Cardiac fibroblast (primary cell): ENCODE measurements at places on chromosomes 12 and 14.

GRCh38 chr14:74855945-74856344 is 20.0 kb downstream of the PROX2 start:
- no peak for DNase-seq

DNA sequence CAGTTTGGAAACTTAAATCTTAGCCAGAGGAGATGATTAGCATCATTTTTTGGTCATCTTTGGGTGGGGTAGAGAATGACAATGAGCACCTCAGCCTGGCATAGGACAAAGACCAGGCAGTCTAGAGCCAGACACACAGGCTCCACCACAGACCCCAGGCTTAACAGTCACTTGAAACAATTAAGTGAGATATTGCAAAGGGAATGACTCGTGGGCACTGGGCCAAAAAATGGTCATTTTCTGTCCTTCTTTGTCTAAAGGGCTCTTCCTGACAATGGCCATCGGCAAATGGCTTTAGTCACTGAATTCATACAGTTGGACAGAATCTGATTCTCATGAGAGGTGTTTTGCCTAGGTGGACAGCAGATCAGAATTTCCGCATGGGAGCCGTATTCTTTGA is 78.0 kb upstream of the DICER1 start:
- DNase-seq = no peak

GRCh38 chr12:65946821-65947220 is 122.5 kb downstream of the HMGA2 start:
- no peak for DNase-seq

DNA sequence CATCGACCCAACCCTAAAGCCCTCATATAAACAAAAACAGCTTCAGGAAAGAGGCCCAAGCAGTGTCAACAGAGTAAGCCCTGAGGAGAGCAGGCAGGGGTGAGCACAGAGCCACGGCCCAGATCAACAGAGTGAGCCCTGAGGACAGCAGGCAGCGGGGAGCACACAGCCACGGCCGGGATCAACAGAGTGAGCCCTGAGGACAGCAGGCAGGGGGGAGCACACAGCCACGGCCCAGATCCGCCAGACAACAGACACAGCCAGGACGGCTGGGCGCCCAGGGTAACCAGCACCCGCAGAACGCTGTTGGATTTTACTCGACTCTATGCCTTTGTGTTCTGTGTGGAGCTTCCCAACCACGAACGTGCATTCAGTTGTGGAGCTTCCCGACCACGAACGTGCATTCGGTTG is 15.0 kb downstream of the CCDC85C start:
- DNase-seq = no peak

DNA sequence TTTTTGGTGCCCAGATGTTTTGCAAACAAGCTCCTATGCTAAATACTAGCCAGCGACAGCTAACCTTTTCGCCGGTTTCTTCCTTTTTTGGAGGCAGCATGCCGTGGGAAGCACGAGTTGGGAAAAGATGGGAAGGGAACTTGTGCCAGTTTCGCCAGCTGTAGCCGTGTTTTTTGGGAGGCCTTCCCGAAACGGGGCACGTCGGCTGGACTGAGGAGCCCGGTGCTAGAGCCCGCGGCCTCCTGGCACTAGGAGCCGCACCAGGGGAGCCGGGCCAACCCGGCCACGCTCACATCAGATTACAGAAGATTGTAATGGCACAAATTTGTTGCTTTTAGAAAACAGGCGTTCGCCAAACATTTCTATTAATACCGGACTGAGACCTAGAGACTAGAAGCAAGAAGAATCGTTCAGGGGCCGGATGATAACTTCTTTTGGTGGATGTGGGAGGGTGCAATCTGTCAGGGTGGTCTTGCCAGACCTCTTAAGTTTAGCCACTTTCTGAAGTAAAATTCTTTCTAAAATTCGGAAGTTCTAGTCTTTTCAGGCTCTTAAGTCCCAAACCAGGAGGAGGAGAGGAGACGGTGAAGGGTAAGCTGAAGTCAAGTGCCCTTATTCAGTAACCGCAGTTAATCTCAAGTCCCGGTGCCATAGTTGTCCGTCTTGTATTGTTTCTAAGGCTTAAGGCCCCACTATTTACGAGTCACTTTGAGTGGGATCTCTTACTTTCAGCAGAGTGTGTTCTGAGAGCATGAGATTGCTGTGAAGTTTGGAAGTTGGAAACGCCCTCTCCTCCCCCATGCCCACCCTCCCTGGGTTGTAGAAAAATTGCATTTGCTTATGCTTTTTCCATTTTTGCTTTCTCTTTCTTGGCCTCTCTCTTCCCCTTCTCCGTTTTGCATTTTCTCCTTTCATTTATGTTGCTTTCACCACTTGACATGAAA is 1.3 kb downstream of the RASSF3 start:
- DNase-seq = peak; percentile 41

DNA sequence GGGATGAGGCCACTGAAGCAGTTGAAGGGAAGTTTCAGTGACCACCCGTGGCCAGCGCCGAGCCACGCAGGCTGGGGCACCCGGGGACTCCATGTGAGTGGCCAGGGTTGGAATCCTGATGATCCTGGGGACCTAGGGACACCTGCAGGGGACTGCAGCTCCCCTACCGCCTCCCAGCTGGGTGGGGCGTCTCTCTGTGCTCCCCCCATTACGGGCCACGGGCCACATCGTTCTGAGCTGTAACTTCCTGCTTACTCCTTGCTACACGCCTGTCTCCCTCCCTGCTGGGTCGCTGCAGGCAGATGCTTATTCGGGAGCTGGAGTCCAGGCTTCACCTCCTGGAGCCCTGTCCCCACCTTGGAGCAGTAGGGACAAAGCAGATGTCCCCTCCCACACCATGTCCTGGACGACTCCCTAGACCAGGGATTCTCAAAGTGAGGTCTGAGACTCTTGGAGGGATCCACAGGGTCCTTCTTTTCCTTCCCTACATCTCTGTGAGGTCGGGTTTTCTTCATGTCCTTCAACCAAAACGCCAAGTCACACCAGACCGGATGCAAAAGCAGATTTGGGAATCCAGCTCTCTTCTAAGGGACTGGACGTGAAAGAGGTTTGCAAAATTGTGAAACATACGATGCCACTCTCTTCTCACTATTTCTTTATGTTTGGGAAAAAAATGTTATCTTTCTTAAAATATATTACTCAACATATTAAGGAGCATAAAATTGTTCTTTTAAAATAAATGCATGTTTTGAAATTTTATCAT is 85.9 kb upstream of the NCOR2 start:
- DNase-seq = peak; percentile 49

- DNase-seq = no peak
These were observed 82.0 kb upstream of the SFSWAP start for GRCh38 chr12:131628766-131629448.

GRCh38 chr14:54579621-54580020 is 12.7 kb downstream of the SAMD4A start:
- peak; percentile 66 for DNase-seq

DNA sequence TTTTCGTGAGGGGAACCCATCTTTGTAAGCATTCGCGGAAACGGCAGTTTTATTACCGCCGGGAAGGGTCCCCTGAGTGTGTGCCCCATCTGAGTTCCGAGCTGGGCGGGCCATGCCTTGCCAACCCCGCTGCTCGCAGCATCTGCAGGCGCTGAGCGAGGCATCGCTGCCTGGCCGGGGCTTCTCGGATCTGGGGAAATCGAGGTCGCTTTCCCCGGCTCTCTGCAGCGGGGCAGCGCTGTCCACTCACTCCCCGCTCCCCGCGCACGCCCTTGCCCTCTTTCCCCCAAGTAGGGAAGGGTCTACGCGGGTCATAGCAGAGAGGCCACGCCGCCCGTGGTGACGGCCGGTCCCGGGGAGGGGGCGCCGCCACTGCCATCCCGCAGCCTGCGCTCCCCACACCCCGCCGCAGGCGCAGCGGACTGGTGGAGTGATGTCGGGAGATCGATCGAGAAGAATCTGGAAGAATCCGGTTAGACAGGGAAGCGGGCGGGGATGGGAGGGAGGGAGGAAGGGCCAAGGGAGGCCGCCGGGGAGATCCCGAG is 507 bp upstream of the FKBP4 start:
- peak; percentile 49 for DNase-seq

GRCh38 chr12:51009056-51009440 is 17.1 kb downstream of the SLC11A2 start:
- DNase-seq = no peak

- DNase-seq = no peak
These were observed 60.1 kb downstream of the RPS29 start for GRCh38 chr14:49526101-49526500.

GRCh38 chr12:7304456-7304855 is 584 bp downstream of the ACSM4 start:
- DNase-seq = no peak

DNA sequence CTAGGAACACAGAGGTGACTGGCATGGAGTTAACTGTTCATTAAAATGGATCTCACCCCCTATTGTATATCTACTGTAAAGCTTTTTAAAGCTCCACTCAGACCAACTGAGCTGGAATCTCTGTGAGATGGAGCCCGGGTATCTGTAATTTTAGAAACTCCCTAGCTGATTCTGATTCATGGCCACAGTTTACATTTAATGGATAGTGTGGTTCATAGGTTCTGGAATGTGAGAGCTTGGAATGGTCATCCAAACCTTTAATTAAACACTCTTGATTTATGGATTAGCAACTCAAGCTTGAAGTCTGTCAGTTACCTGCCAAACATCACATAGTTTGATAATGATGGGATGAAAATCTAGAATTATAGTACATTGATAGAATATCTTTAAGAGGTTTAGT is 183.8 kb downstream of the SLC25A21 start:
- peak; percentile 51 for DNase-seq

- no peak for DNase-seq
These were observed 4.4 kb downstream of the ITGA7 start for GRCh38 chr12:55703288-55703687.

- no peak for DNase-seq
These were observed 3.5 kb downstream of the CDKN1B start for GRCh38 chr12:12720672-12721161.

DNA sequence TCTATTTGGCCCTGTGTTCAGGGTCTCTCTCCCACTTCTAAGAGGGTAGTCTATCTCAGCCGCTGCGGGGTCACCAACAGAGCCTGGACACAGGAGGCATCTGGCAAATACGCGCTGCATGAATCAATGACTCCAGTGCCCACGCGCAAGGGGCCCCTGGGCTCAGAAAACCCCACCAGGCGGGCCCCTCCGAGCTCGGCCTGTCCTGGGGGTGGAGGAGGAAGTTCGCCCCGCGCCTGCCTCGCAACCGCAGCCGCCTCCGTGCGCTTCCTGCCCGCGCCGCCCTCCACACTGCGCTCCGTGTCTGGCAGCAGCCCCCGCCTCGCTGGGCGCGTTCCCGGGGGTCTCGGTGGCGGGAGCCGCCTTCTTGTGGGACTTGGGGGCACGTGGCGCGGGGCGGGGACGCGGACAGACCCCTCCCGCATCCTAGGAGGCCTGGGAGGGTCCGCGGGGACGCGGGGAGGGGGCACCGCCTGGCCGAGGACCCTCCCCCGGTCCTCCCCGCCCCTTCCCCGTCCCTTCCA is 811 bp upstream of the FBRSL1 start:
- no peak for DNase-seq

DNA sequence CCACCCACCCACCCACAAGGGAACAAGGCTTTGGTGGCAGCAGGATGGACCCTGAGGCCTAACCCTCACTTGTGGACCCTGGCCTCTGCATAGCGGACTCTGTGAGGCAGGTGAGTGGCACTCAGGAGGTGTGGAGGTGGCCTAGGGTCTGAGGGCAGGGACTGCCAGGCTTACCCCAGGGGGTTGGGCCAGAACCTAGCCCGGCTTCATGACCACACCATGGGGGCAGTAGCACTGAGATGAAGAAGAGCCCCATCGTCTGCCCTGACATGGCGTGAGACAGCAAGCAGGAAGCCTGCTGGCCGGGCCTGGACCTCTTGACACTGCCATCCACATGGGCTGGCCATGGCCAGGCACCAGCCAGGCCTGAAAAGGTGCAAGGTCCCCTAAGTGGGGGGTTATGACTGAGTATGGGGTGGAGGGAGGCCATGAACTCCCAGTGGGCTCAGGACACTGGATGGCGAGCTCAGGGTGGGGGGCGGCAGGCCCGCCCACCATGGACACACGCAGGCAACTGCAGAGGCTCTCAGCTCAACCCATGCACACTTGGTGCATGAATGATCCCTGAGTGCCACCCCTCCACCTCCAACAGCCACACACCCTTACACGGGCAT is 29.3 kb downstream of the JAG2 start:
- DNase-seq = no peak

- DNase-seq = no peak
These were observed 10.2 kb downstream of the ABCB9 start for GRCh38 chr12:122956035-122956434.

DNA sequence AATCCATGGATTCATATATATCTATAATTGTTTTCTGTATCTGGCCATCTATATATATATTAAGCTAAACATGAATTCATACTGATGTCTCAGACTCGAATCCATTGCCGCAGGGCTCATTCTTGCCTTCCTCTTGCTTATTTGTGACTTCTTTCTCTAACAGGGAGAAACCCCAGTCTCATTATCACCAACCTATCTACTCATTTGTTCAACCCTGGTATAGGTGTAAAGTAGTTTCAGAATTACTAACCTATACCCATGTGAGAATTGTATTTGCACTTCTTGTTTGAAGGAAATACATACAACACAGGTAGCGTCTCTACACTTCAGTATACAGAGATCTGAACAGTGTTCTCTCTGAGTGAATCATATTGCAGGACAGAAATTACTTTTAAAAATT is 77.7 kb downstream of the PTPN11 start:
- no peak for DNase-seq

DNA sequence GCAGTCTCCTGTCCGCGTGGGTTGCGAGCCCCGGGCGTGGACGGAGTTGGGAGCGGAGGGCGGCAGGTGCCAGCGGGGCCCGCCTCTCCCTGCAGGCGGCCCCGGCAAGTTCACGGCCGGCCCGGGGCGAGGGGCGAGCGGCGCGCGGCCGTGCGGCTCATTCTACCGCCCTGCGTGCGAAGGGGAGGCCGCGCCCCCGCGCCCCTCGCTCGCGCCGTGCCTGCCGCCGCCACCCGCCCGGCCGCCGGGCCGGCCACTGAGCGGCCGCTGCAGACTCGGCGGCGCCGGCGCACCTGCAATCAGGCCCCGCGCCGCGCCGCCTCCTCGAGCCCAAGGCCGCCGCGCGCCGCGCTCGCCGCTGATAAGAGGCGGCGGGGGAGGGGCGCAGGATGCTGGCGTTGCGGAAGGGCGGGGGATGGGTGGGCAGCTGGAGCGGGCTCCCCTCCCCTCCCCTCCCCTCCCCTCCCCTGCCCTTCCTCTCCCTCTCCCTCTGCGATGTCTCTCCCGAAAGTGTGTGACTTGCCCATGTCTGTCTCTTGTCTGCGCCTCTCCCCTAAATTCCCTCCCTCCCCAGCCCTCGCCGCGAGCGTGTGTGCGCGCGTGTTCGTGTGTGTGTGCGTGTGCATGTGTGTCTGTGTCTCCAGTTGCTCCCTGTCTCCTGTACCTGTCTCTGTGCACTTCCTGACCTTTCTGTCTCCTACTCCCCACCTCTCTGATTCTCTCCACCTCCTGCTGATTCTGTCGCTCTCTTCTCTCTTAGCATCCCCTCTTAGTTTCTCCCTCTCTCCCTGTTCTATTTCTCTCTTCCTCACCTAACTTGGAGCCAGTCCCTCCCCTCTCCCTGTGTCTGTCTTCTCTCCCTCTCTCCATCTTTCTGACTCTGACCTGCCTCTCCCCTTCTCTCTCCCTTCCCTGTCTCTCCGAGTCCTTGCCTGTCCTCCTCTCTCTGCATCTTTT is 768.1 kb upstream of the TBX3 start:
- DNase-seq = no peak
